ENCODE measurements at places on chromosomes 7 and 10. TPM values are rescaled to one million over a fixed set of nuclear protein-coding genes. Genes with fewer than 3 reads are reported as not detected.

Gene NEUROD6
- not detected for total RNA-seq

Gene TRIM50
- total RNA-seq = not detected

Gene HABP2
- total RNA-seq = not detected

Gene NFE2L3
- 9.4 TPM for total RNA-seq

Gene CUX1
- total RNA-seq = 124 TPM

Gene FAM25A
- not detected for total RNA-seq

Gene SYNPO2L
- 4.5 TPM for total RNA-seq

Gene ATP6V0A4
- not detected for total RNA-seq

Gene OPN1SW
- total RNA-seq = not detected

Gene GNAT3
- total RNA-seq = not detected

DNA sequence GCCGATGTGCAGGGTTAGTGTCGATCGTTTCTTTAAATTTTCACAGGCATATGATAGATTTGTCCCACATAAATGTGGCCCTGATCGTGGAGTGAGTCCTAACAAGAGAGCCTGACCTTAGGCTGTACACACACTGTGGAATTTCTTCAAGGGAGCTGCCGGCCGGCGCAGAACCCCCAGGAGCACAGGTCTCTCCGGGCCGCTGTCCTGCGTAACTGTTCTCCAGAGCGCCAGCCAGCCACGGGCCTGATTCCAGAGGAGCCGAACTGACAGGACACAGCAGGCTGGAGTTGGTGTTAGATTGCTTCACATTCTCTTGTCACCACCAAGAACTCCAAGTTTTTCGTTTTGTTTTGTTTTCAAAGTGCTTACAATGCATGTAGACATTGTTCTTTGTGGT, 37.3 kb downstream of the SHH start:
- H3K27ac ChIP-seq = no peak overlapping the region
- H3K36me3 ChIP-seq = no peaks in the 10 kb centered on the region
- H3K27me3 ChIP-seq = no peaks in the 10 kb centered on the region
- DNase-seq = no peak
- no peaks in the 10 kb centered on the region for H3K4me1 ChIP-seq

GRCh38 chr10:129878835-129879234, 85.2 kb downstream of the EBF3 start:
- no peaks in the 10 kb centered on the region for H3K27me3 ChIP-seq
- H3K36me3 ChIP-seq = no peaks in the 10 kb centered on the region
- H3K4me3 ChIP-seq = no peak overlapping the region

DNA sequence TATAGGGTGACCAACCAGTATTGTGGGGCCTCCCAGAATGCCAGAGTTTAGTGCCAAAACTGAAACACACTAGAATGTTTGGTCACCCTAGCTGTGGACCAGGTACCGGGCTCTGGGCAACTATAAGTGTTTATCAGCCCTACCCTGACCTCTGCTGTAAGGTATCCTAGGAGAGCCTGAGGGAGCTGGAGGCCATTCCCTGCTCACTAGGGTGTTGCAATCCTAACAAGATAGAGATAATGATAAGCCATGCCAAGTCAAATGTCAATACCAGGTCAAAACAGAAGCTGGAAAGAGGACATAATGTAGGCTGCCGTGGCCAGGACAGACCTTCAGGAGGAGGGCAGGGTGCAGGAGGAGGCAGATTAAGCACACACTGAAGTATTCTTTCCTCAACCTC, 151.8 kb downstream of the KCNMA1 start:
- H3K4me1 ChIP-seq = peaks cover 3% of the 10 kb centered on the region
- no peak overlapping the region for H3K27ac ChIP-seq
- H3K36me3 ChIP-seq = no peaks in the 10 kb centered on the region
- no peaks in the 10 kb centered on the region for H3K27me3 ChIP-seq
- no peak overlapping the region for H3K4me3 ChIP-seq

DNA sequence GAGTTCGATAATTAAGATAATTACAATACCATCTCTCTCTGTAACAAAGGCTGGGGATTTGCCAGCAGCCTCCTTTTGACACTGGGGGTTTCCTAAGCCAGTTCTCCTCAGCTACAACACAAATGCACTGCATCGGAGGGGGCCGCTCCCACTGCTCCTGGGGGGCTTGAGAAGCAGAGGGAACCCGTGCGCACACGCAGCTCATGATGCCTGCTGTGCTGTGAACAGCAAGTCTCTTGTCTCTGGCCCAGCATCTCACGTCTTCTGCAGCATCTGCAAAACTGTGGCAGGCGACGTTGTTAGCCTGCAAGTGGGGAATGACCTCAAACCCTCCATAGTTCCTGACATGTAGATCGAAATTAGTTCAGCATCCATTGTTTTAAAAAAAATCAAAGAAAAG, 5.5 kb downstream of the VIPR2 start:
- no peak for DNase-seq
- H3K27me3 ChIP-seq = peaks cover 35% of the 10 kb centered on the region
- no peaks in the 10 kb centered on the region for H3K36me3 ChIP-seq
- no peak overlapping the region for H3K4me3 ChIP-seq

DNA sequence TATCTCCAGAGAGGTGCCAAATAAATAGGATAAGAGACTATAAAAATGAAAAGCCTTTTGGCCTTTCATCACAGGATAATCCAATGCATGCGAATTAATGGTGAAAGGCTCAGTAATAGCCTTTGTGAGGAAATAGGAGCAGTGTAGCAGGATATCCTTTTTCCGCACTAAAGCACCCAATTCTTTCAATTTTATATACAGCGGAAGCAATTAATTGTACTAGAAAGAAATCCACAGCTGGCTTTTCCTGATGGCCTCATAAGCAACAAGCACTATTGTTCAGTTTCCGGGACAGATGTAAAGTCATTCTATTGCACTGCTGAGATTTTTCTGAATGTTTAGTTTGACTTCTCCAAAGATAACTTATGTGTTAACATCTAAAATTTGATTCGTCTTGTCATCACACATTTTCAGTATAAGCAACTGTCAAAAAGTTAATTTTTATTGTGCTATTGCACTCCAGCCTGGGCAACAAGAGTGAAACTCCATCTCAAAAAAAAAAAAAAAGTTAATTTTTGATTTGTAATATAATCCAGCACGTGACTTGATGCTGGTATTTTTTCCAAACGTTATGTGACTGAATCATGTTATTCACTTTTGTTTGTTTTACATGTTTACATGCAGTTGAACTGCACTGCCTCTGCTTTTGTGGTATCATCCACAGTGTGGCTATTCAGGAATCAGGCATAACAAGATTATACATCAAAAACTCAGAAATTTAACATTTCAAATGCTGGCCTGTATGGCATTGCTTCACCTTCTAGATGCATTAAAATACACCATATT, 8.4 kb upstream of the BMPR1A start:
- H3K36me3 ChIP-seq = no peaks in the 10 kb centered on the region
- no peaks in the 10 kb centered on the region for H3K27me3 ChIP-seq
- no peak overlapping the region for H3K4me3 ChIP-seq
- peaks cover 12% of the 10 kb centered on the region for H3K4me1 ChIP-seq
- H3K27ac ChIP-seq = no peak overlapping the region
- no peak for DNase-seq

DNA sequence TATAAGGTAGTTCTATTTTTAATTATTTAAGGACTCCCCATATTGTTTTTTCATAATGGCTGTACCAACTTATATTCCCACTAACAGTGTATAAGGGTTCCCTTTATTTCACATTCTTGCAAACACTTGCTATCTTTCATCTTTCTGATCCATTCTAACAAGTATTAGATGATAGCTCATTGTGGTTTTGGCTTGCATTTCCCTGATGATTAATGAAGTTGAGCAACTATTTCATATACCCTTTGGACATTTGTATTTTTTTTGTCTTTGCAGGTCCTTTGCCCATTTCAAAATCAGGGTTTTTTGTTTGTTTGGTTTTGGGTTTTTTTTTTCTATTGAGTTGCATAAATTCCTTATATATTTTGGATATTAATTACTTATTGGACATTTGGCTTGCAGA, 107.2 kb downstream of the EPC1 start:
- H3K4me1 ChIP-seq = no peaks in the 10 kb centered on the region
- no peak overlapping the region for H3K27ac ChIP-seq
- DNase-seq = no peak
- no peaks in the 10 kb centered on the region for H3K36me3 ChIP-seq

GRCh38 chr10:17134282-17134681, 4.7 kb upstream of the CUBN start:
- H3K36me3 ChIP-seq = no peaks in the 10 kb centered on the region
- no peak for DNase-seq
- H3K4me1 ChIP-seq = peaks cover 8% of the 10 kb centered on the region
- H3K27me3 ChIP-seq = no peaks in the 10 kb centered on the region
- H3K4me3 ChIP-seq = no peak overlapping the region
- H3K27ac ChIP-seq = no peak overlapping the region

DNA sequence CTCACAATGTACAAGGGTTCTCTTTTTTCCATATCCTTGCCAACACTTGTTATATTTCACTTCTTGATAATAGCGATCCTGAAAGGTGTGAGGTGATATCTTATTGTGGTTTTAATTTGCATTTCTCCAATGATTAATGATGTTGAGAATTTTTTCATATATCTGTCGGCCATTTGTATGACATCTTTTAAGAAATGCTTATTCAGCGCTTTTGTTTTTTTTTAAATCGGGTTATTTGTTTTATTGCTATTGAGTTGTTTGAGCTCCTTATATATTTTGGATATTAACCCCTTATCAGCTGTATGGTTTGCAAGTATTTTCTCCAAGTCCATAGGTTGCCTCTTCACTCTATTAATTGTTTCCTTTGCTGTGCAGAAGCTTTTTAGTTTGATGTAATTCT, 218.8 kb downstream of the MTERF1 start:
- H3K36me3 ChIP-seq = no peaks in the 10 kb centered on the region
- no peaks in the 10 kb centered on the region for H3K27me3 ChIP-seq
- H3K4me1 ChIP-seq = no peaks in the 10 kb centered on the region
- DNase-seq = no peak
- no peak overlapping the region for H3K4me3 ChIP-seq

- H3K27me3 ChIP-seq = no peaks in the 10 kb centered on the region
- no peak overlapping the region for H3K27ac ChIP-seq
- no peak overlapping the region for H3K4me3 ChIP-seq
- no peaks in the 10 kb centered on the region for H3K4me1 ChIP-seq
- no peaks in the 10 kb centered on the region for H3K36me3 ChIP-seq
Observed at GRCh38 chr10:107371801-107372200, 207.3 kb upstream of the SORCS1 start.

GRCh38 chr7:30562498-30562897, 32.2 kb upstream of the GARS1 start:
- no peaks in the 10 kb centered on the region for H3K36me3 ChIP-seq
- H3K4me3 ChIP-seq = no peak overlapping the region
- H3K27me3 ChIP-seq = no peaks in the 10 kb centered on the region
- H3K27ac ChIP-seq = no peak overlapping the region
- no peaks in the 10 kb centered on the region for H3K4me1 ChIP-seq

- no peak overlapping the region for H3K27ac ChIP-seq
- no peak for DNase-seq
- H3K4me1 ChIP-seq = peaks cover 7% of the 10 kb centered on the region
- H3K4me3 ChIP-seq = no peak overlapping the region
- H3K36me3 ChIP-seq = no peaks in the 10 kb centered on the region
Observed at GRCh38 chr10:82245906-82246560, 371.0 kb downstream of the NRG3 start.

GRCh38 chr10:100081075-100082001, at the start of gene CPN1:
CPN1 (minus strand) TSS chr10:100081869; CDS start chr10:100081625, 244 bp downstream.
- no peak for DNase-seq
- no peak within 1 kb of the TSS for H3K27ac ChIP-seq
- H3K4me1 ChIP-seq = no peaks in the 10 kb centered on the region
- no peak within 1 kb of the TSS for H3K4me3 ChIP-seq
- peaks cover 13% of the 10 kb centered on the region for H3K27me3 ChIP-seq
- no peaks in the 10 kb centered on the region for H3K36me3 ChIP-seq

GRCh38 chr7:13581097-13581496, 408.4 kb downstream of the ETV1 start:
- no peaks in the 10 kb centered on the region for H3K27me3 ChIP-seq
- H3K4me1 ChIP-seq = no peaks in the 10 kb centered on the region
- H3K4me3 ChIP-seq = no peak overlapping the region
- no peaks in the 10 kb centered on the region for H3K36me3 ChIP-seq

DNA sequence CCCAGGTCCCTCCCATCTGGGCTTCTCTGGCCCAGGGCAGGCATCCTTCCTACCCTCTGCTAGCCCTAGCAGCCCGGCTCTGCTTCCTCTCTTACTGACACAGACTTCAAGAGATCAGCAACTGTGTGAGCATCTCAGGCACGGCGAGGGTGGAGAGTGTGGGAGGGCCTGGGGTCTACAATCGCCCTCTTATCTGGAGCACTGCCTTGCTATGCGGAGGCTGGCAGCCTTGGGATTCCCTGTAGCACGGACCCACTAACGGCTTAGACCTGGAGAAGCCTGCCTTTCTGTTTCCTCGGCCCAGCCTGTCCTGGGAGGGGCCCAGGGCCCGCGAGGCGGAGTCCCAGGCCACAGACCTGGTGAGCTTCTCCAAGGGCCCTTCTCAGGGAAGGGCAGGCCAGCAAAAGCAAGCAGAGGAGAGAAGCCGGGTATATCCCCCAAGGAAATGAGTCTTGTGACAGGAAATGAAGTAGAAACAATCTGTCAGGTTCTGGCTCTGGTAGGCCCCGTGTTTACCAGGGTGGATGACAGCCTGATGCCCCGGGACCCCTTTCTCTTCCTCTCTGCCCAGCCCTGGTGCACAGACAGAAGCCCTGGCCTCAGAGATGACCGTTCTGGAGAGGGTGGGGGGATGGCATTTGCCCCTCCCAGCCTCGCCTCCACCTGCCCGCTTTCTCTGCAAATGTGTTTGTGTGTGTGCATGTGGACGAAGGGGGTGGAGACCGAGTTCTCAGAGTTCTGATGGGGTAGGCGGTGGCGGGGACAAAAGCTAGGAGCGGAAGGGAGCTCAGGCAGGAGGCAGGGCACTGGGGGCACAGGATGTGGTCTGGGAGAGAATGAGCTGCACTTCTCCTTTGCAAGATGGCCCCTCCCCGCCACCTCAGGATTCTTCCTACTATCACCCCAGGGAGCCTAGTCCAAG, 2.5 kb downstream of the LRCH4 start:
- peaks cover 17% of the 10 kb centered on the region for H3K36me3 ChIP-seq
- no peaks in the 10 kb centered on the region for H3K27me3 ChIP-seq

- no peak overlapping the region for H3K4me3 ChIP-seq
- no peak overlapping the region for H3K27ac ChIP-seq
- no peaks in the 10 kb centered on the region for H3K4me1 ChIP-seq
- no peaks in the 10 kb centered on the region for H3K27me3 ChIP-seq
- no peaks in the 10 kb centered on the region for H3K36me3 ChIP-seq
- DNase-seq = no peak
Observed at GRCh38 chr7:46024263-46024916, 103.3 kb upstream of the IGFBP3 start.

DNA sequence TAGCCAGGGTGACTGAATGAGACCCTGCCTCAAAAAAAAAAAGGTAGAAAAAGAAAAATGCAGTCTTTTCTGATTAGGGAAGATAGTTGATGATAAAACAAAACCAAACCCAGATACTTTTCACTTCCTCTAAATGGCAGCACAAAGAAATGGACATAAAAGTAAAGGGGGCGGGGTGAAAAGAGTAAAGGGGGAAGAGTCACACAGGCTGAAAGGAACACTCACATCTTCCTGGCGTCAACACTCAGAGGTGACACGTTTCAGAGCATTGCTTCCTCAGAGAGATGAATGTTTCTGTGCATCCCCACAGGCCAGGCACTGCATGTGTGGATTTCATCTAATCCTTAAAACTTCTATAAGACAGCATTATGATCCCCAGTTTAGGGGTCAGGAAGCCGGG, 81.2 kb downstream of the HIPK2 start:
- H3K27ac ChIP-seq = peak overlapping the region; percentile 43
- peaks cover 18% of the 10 kb centered on the region for H3K4me1 ChIP-seq
- DNase-seq = no peak
- no peaks in the 10 kb centered on the region for H3K36me3 ChIP-seq
- H3K27me3 ChIP-seq = no peaks in the 10 kb centered on the region

- H3K36me3 ChIP-seq = no peaks in the 10 kb centered on the region
- H3K4me3 ChIP-seq = no peak overlapping the region
- no peaks in the 10 kb centered on the region for H3K27me3 ChIP-seq
- no peak overlapping the region for H3K27ac ChIP-seq
- no peak for DNase-seq
Observed at GRCh38 chr10:125738206-125738605, 18.7 kb downstream of the EDRF1 start.
